ENCODE measurements at places on chromosomes 5 and 9.

GRCh38 chr9:77133011-77133410 is 44.3 kb upstream of the VPS13A start:
- H3K27me3 ChIP-seq: no peaks in the 10 kb centered on the region
- no peak for DNase-seq
- no peaks in the 10 kb centered on the region for H3K36me3 ChIP-seq
- no peak overlapping the region for H3K27ac ChIP-seq

DNA sequence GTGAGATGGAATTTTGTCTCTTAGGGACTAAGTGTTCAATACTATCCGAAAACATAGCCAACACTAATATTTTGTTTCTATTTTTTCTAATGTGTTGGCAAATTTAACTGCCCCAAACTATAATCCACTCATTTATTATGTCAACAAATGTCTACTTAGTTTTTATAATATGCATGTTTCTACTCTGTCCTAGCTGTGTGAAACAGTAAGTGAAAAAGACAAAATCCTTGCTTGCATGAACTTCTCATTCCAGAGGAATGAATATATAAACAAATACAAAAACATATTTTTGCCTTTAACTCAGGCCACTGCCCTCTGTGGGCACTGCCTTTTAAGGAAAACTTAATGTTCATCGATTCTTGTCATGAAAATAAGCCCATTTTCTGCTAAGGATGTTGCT is 1275.4 kb upstream of the CDH18 start:
- no peaks in the 10 kb centered on the region for H3K4me1 ChIP-seq

- no peak overlapping the region for H3K4me3 ChIP-seq
- no peak overlapping the region for H3K27ac ChIP-seq
- no peak for DNase-seq
- peaks cover 16% of the 10 kb centered on the region for H3K36me3 ChIP-seq
Observed at GRCh38 chr9:136729926-136730325, 12.8 kb downstream of the LCN10 start.

DNA sequence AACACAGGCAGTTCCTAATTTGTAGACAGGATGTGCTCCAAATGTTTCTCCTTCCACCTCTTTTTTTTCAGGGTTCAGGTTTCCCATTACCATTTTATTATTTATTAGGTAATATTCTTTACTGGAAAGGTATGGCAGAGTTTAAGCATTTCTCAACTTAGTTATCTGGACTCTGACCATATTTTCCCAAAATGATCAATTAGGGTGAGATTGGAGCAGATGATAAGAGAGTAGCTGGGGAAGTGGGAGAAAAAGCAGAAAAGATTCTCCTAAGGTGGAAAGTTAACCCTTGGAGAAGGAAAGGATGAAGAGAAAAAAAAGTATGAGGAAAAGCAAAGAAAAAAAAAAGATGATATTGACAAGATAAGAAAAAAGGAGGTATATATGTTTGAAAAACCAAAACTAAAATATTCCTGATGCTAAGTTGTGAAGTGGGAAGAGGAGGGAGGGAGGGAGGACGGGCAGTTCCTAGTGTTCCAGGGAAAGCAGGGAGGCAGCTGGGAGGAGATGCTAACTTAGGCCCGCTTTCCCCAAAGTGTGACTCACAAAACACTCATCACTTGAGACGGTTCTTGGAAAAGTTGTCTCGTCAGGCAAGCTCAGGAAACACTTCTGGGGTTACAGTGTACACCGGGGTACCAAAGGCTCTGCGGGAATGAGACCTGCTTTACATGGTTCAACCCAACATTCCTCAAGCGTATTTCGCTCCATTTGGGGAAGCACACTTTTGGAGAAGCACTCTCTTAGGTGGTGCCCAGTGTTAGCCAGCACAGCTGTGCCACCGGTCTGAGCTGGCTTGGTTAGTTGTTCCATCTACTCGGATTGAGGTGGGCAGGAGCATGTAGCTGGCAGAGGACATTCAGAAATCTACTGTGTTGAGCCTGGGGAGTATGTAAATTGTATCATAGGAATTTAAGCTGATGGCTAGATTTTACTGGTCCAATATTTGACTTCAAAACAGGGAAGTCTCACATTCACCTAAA is 35.1 kb downstream of the B4GALT1 start:
- no peak for DNase-seq
- H3K4me1 ChIP-seq: no peaks in the 10 kb centered on the region
- peaks cover 12% of the 10 kb centered on the region for H3K36me3 ChIP-seq

DNA sequence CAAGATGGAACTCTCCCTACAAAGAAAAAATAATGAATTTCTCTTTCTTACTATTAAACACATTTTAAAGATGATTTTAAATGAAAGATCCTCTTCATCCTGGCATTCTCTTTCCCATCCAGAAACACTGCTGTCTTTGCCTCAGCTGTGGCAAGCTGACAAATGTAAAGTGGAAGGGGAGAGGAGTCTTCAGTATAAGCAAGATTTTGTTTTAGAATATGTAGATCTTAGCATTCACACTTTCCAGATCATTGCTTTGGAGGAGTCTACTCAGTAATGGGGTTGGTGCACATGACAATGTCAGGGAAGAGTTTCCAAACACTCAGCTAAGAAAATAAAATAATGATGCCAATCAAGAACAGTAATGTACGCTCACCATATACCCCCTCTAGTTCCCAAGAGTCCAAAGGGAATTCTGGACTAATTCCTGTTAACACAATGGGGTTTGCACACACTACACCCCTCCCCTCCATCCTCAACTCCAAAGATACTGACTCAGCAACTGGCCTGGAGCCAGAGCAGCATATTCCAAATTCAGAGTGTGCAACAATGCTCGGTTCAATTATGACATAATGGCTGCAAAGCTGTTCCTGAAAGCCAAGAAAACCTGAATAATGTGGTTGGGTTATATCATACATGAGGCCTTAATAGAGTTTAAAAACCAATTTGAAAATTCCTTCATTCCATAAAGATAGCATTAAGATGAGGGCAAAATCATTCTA is 4.6 kb downstream of the C5orf63 start:
- H3K27ac ChIP-seq: no peak overlapping the region
- H3K4me3 ChIP-seq: no peak overlapping the region
- H3K4me1 ChIP-seq: peaks cover 21% of the 10 kb centered on the region
- H3K36me3 ChIP-seq: no peaks in the 10 kb centered on the region
- H3K27me3 ChIP-seq: no peaks in the 10 kb centered on the region

DNA sequence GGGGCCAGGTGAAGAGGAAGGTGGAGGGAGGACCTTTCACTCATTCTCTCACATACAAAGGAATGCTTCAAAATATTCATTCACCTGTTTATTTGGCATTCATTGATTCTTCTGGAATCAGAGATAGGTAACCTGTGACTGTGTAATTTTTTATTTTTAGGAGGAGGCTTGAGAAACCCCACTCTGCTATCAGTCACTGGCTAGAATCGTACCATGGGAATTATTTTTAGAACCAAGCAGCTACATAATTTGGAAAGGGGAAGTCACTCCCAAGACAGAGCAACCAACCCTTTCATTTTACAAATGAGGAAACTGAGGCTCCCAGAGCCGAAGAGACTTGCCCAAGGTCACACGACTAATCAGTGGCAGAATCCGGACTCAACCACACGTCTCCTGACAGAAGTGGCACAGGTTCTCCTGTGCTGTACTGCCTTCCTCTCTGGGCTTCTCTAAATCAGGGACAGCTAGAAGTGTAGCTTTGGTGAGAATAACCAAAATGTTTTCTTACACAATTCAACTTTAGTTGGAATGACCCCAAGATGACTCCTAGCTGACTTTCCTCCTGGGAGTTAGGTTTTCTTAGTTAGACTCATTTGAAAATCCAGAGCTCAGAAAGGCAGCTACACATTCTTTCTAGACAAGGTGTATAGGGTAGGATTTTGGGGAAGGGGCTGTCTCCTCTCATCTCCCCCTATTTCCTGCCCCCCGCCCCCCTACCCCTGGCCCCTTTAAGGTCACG is 264.3 kb upstream of the PANK3 start:
- no peaks in the 10 kb centered on the region for H3K36me3 ChIP-seq
- H3K27me3 ChIP-seq: no peaks in the 10 kb centered on the region
- H3K27ac ChIP-seq: no peak overlapping the region
- peaks cover 40% of the 10 kb centered on the region for H3K4me1 ChIP-seq

DNA sequence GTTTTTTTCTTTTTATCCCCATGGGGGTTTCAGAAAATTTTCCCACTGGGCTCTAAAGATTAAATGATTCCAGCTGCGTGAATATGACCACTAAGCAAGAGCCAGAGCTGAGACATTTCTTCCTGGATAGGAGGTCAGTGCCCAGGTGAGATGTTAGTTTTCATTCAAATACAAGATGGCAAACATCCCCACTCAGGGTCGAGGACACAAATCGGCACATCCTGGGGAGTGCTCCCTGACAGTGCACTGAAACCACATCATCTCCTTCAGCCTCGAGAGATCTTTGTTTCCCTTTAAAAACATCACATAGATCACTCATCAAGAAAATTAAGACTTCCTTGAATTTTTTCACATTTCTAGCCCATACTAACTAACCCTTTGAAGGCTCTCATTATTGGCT is 273.2 kb upstream of the PANK3 start:
- no peaks in the 10 kb centered on the region for H3K36me3 ChIP-seq
- no peak for DNase-seq
- no peak overlapping the region for H3K4me3 ChIP-seq
- no peaks in the 10 kb centered on the region for H3K27me3 ChIP-seq
- no peak overlapping the region for H3K27ac ChIP-seq

GRCh38 chr9:22446589-22446949 is at the start of gene DMRTA1:
Gene DMRTA1 (plus strand): TSS chr9:22446824. CDS start chr9:22447066, 242 bp downstream.
- peak within 1 kb of the TSS; percentile 96 for H3K27ac ChIP-seq
- DNase-seq: no peak
- H3K27me3 ChIP-seq: no peaks in the 10 kb centered on the region
- no peaks in the 10 kb centered on the region for H3K36me3 ChIP-seq
- H3K4me3 ChIP-seq: peak within 1 kb of the TSS; percentile 95
- H3K4me1 ChIP-seq: no peaks in the 10 kb centered on the region

GRCh38 chr5:33343676-33344327 is 97.0 kb upstream of the TARS1 start:
- H3K27me3 ChIP-seq: no peaks in the 10 kb centered on the region
- no peak for DNase-seq
- H3K4me3 ChIP-seq: no peak overlapping the region
- H3K4me1 ChIP-seq: peaks cover 6% of the 10 kb centered on the region
- no peaks in the 10 kb centered on the region for H3K36me3 ChIP-seq

DNA sequence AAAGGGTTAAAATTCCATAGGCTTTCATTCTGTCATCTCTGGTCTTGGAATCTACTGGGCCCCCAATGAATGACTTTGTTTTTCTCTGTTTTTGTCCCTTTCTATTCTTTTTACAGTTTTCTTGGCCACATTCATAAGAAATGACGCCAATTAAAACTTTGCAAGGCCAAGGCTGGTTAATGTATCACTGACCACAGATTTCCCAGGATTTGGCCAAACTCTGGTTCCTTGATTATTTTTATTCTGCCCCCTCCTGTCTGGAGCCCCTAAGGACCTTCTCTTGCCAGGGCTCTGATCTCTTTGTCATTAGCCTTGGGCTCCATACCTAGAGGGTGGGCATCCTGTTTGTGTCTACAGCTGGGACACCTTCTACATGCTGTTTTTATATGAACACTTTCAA is 388.9 kb upstream of the PAPPA start:
- no peaks in the 10 kb centered on the region for H3K4me1 ChIP-seq
- no peak overlapping the region for H3K4me3 ChIP-seq
- H3K27ac ChIP-seq: no peak overlapping the region
- no peak for DNase-seq
- H3K36me3 ChIP-seq: no peaks in the 10 kb centered on the region

- H3K27me3 ChIP-seq: no peaks in the 10 kb centered on the region
- DNase-seq: no peak
- H3K27ac ChIP-seq: no peak overlapping the region
Observed at GRCh38 chr9:99826579-99826978, 4.9 kb downstream of the NR4A3 start.
